ENCODE measurements at places on chromosomes 2 and 18.

DNA sequence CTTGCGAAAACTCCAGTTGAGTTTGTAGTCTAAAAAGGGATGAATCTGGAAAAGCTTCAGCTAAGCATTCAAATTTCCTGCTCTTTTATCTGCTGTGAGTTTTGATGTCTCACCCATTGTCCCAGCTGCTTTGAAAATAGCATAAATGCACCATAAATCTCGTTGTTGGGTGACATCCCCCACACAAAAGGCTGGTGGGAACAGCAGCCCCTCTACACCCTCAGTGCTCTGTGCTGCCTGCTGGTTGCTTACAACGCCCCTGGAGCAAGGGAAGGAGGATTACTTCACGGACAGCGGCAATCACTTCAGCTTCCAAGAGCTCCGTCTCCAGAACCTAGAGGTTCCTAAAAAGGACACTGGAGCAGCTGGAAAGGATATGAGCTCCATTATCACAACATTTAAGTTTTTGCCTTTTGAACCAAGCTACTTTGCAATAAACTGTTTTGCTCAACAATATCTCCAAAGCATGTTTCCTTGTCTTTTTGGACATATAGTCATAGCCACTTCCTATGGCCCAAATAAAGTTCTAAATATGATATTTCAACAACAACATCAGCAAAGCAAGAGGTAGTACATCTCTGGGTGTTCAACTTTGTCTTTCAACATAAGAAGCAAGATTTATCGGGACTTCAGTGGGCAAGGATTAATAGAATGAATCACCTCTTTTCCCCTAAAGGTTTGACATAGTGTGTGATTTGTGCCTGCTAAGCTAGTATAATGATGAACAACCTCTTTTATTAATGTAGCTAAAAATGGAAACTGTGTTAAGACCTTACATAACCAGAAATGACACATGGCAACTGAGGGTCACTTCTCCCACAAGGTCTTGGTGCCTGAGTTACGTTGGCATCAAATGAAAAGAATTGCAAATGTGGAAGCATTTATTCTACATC, 413.5 kb downstream of the TXNL1 start:
- no peak for DNase-seq

GRCh38 chr2:196985511-196986183, 59.1 kb upstream of the PGAP1 start:
- DNase-seq = no peak

DNA sequence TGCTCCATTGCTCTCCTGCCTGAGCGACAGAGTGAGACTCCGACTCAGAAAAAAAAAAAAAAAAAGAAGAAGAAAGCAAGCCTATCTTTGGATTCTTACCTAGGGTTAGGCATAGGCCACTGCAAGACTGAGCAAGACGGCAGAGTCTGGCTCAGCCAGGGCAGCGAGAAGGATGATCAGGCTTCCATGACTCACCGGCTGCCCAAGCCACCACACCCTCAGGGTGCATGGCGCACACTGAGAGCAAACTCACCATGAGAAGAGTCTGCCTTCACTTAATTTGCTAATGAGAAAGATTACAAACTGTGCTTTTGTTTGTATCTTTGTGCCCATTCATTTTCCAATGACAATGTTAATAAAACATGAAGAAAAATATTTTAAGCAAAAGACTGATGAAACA, 8.2 kb downstream of the FAM110C start:
- DNase-seq = no peak

GRCh38 chr2:120783969-120784372, 48.3 kb downstream of the GLI2 start:
- DNase-seq = no peak

- DNase-seq = no peak
Observed at GRCh38 chr2:181128199-181128598, 147.8 kb downstream of the UBE2E3 start.

DNA sequence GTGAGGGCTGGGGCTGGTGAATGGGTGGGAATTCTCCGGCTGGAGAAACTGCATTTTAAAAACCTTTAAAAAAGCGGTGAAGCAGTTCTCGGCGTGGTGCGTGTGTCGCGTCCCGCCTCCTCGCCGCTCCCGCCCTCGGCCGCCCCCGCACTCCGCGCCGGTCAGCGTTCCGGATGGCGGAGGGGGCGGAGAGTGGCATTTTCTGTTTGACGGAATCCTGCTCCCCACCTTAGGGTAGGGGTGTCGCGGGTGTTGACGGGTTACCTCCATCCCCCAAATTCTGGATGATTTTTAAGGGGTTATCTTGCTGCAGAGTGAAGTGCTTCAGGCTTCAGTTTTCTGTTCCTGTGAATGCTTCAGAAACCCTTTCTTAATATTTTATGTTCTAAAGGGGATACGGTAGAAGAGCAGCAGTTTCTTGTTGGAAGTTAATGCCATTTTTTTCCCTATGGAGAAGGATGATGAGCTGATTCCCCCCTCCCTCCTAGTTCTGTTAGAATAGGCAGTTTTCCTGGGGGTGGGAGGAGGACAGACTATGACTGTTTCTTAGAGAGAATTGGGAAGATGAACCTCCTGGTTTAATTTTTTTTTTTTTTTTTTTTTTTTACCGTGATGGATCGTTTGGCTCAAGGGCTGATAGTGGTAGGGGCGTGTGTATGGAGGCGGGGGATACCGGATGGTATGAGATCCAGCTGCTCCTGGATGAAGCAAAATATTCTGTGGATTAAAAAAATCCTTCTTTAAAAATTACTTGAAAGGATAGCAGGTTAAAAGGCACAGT, 756 bp downstream of the ABI2 start:
- peak; percentile 71 for DNase-seq

DNA sequence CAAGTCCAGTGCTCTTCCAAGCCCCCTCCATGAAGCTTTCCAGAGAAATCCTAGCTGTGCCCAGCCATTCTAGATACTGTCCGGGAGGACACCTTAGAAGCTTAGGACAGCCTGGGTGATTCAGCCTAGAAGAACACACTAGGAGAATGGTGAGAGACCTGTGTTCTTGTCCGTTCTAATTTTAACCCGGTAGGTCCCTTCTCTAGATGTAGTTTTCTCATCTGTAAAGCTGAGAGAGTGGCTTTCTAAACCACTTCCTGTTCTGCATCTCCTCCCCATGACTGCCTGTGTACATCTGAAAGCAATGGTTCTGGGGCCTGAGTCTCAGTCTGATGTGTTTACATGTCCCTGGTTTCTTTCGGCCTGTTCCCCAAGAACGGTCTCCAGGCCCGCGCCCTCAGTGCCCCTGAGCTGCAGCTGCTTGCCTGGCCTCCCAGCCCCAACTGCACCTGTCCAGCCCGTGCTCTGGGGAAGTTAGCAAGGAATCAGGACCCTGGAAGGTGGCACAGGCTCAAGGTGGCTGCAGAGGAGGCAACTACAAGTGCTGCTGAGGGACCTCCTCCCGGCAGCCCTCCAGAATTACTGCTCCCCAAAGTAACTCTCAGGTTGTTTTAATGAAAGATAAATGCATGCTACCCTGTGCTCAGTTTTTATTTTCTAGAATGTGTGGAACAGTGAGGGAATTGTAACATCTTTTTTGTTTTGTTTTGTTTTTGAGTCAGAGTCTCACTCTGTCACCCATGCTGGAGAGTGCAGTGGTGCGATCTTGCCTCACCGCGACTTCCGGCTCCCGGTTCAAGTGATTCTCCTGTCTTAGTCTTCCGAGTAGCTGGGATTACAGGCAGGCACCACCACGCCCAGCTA, 105.9 kb downstream of the LBH start:
- DNase-seq = peak; percentile 50

DNA sequence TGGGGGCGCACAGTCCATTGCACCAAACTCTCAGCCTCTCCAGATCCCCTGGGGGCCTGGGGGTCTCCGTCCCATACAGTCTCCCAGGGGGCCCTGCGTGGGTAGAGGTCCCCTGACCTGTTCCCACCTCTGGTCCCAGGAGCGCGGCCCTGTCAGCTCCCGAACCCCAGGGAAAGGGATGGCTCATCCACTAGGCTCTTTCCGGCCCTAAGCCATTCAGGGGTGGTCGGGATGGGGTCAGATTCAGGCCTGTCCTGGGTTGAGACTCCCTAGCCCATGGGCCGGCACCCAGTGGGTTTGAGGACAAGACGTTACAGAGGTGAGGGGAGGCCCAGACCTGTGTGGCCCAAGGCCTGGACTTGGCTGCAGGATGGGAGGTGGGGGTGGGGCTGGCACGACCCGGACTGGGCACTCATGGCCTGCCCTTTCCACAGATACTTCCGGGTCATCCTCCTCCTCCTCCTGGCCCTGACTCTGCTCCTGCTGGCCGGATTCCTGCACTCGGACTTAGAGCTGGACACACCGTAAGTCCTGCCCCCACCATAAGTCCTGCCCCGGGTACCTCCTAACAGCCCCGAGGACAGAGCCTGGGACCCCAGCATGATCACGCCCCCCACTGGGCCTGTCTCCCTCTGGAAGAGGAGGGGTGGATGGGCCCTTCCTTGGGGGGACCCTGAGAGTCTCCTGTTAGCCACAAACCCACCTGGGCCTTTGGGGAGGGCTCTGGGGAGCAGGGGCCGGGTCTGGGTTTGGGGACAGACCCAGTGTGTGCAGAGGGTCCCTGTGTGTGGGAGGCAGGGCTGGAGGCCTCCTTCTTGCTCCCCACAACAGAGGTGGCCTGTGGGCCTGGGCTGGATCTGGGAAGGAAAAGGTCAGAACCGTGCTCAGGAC, 10.1 kb upstream of the NEU4 start:
- no peak for DNase-seq

DNA sequence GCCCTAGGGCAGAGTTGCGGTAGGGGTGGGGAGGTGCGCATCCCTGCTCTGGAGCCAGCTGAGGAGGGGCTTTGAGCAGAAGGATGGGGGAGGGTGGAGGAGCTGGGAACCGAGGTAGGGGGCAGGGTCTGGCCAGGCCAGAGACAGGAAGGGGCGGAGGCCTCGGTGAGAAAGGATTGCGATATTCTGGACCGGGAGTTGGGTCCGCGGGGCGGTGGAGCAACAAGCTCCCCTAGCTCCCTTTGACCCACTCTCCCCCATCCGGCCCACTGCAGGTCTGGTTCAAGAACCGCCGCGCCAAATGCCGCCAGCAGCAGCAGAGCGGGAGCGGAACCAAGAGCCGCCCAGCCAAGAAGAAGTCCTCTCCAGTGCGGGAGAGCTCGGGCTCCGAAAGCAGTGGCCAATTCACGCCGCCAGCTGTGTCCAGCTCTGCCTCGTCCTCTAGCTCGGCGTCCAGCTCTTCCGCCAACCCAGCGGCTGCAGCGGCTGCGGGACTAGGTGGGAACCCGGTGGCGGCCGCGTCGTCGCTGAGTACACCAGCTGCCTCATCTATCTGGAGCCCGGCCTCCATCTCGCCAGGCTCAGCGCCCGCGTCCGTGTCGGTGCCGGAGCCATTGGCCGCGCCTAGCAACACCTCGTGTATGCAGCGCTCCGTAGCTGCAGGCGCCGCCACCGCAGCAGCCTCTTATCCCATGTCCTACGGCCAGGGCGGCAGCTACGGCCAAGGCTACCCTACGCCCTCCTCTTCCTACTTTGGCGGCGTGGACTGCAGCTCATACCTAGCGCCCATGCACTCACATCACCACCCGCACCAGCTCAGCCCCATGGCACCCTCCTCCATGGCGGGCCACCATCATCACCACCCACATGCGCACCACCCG, 4.8 kb downstream of the OTX1 start:
- no peak for DNase-seq

DNA sequence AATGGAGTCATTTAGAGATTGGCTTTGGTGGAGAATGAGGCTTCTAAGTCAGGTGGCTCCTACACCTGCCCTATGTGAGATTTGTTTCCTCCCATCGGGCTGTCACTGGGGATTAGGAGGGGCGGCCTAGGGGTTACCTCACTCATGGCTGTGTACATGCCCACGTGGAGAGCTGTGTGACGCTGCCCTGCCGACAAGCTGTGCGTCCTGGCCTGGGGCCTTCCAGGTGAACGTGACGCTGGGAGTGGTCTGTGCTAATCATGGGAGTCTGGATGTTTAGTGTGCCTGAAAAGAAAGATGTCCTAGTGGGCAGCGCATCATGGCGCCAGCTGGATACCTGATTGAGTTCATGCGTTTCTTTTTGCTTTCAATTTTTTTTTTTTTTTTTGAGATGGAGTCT, 14.0 kb downstream of the ASB1 start:
- no peak for DNase-seq

Measured in stimulated activated CD4-positive, alpha-beta T cell treated with anti-CD3 and anti-CD28 coated beads, Interleukin-2, amount 100 ng/mL, for 24 hours (primary cell).